ENCODE measurements at places on chromosomes 2 and 18.

GRCh38 chr2:216083464-216084281, 2.0 kb downstream of the TMEM169 start:
- no peak for DNase-seq

DNA sequence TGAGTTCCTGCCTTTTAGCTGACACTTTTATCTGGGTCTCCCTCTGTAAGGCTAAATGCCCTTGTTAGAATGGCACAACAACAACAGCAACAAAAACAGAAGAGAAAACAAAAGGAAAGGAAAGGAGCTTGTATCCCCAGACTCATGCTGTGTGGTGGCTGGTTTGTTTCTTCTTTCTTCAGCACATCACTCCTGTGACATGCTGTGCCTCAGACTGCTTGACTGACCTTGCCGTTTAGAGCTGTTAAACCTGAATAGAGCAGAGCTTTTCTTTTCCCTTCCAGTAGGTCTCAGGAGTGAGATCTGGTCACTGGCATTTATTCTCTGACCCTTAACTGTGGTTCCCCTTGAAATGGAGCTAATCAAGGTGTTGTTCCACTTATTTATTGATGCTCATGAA, 18.9 kb downstream of the GALNT13 start:
- DNase-seq, result no peak

- no peak for DNase-seq
Observed at GRCh38 chr2:68700560-68700959, 34.1 kb upstream of the ARHGAP25 start.

DNA sequence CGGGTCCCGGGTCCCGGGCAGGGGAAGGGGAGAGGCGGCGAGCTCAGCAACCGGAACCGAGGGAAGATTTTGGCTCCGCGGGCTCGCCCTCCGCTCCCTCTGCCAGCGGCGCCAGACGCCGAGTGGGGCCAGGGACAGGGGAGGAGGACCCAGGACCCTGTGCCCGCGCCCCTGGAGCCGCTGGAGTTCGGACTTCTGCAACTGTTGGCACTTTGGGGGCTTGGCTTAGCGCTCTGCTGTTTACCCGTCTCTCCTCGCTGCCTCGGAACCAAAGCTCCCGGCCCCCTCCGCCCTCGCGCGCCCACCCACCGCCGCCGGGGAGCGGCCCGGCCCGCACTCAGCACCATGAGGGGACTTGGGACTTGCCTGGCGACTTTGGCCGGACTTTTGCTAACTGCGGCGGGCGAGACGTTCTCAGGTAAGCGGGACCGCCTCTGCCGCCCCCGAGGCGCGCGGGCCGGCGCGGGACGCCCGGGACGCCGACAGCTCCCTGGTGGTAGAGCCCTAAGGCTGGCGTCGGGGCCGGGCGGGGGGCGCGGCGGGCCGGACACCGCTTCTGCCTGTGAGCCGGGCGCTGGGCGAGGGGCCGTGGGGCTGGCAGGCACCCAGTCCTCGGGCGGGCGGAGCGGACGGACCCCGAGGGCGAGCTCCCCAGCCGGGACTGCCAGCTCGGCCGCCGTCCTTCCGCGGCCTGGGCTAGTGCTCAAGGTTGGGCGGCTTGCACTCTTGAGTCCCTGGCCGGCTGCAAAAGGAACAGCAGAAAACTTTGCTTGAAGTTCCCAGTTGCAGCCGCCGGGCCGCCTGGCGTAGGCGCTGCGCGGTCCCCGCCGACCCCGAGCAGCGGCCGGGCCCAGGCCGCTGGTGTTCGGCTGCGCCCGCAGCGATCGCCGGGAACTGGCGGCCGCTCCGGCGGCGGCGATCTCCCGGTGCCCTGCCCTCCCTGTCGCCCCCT, 634 bp downstream of the PTPRM start:
- DNase-seq, result peak; percentile 53

- DNase-seq, result no peak
Observed at GRCh38 chr2:205687641-205687956, 5.3 kb downstream of the NRP2 start.

GRCh38 chr2:217054791-217055190, 194.9 kb upstream of the TNP1 start:
- DNase-seq, result no peak

GRCh38 chr18:78960709-78961108, 18.9 kb upstream of the SALL3 start:
- DNase-seq, result no peak

DNA sequence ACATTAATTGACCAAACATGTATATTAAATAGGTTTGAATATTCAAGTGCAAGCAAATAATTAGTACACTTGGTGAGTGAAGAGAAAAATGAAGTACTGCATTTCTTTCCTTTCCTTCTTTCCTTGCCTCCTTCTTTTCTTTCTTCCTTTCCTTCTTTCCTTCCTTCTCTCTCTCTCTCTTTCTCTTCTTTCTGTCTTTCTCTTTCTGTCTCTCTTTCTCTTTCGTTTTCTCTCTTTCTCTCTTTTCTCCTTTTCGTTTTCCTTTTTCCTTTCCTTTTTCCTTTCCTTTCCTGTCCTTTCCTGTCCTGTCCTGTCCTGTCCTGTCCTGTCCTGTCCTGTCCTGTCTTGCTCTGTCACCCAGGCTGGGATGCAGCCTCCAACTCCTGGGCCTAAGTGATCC, 119.6 kb downstream of the SH3RF3 start:
- DNase-seq, result no peak
